ENCODE measurements at places on chromosomes 3 and 15.

DNA sequence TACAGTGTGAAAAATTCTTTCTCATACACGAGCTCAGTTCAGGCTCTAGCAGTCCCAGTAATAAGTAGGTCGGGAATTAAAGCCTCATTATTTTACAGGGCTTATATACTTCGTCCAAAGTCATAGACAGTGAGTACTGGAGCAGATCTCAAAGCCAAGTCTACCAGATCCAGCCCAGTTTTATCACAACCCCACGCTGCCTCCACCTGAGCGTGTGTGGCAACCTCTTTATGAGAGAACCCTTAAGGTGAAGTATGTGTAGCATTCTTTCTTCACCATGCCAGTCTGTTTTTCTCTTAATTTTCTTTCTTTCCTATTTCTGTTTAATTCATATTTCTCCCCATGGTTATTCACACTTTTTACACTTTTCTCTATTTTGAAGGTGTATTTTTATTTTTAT lies 574.6 kb upstream of the ARPP21 start:
- H3K27me3 ChIP-seq = no peaks in the 10 kb centered on the region
- DNase-seq = no peak
- no peak overlapping the region for H3K27ac ChIP-seq
- H3K4me3 ChIP-seq = no peak overlapping the region

- DNase-seq = no peak
- H3K4me1 ChIP-seq = no peaks in the 10 kb centered on the region
- no peaks in the 10 kb centered on the region for H3K36me3 ChIP-seq
- H3K27ac ChIP-seq = no peak overlapping the region
Observed at GRCh38 chr15:34726406-34727100, 28.2 kb downstream of the GJD2 start.

GRCh38 chr15:87496795-87497194 lies 759.7 kb downstream of the NTRK3 start:
- H3K36me3 ChIP-seq = no peaks in the 10 kb centered on the region
- DNase-seq = no peak
- H3K27ac ChIP-seq = no peak overlapping the region

- no peaks in the 10 kb centered on the region for H3K36me3 ChIP-seq
- H3K4me1 ChIP-seq = no peaks in the 10 kb centered on the region
- H3K27me3 ChIP-seq = no peaks in the 10 kb centered on the region
- no peak for DNase-seq
- no peak overlapping the region for H3K4me3 ChIP-seq
- H3K27ac ChIP-seq = no peak overlapping the region
Observed at GRCh38 chr15:52134502-52135144, 22.0 kb upstream of the BCL2L10 start.

GRCh38 chr15:80932989-80933388 lies 56.6 kb downstream of the MESD start:
- H3K4me3 ChIP-seq = no peak overlapping the region
- no peaks in the 10 kb centered on the region for H3K27me3 ChIP-seq
- no peak for DNase-seq
- H3K27ac ChIP-seq = no peak overlapping the region
- no peaks in the 10 kb centered on the region for H3K4me1 ChIP-seq

GRCh38 chr3:130700541-130700940 lies 46.1 kb downstream of the PIK3R4 start:
- DNase-seq = no peak
- no peaks in the 10 kb centered on the region for H3K36me3 ChIP-seq
- H3K4me1 ChIP-seq = no peaks in the 10 kb centered on the region
- no peak overlapping the region for H3K27ac ChIP-seq
- H3K27me3 ChIP-seq = no peaks in the 10 kb centered on the region
- H3K4me3 ChIP-seq = no peak overlapping the region

DNA sequence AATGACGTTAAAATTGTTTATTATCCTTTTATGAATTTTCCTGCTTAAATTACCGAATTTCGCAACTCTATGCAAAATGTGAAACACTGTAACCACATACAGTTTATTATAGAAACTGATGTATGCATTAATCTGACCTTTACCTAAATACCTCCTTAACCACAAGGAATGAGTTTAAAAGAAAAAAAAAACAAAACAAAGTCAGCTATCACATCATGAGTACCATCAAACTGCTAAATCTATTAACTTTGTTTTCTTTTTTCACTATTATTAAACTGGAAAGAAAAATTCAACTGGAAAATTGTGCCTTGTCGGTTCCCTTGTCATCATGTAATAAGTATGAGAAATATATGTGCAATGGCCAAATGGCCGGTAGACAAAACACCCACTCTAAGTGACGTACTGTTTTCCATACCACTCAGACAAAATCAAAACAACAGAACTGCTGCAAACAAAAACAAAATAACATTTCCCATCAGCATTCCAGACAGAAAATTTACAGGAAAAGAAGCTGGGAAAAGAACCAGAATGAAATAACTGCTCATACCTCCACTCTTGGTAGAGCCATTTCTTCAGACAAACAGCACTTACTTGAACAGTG lies 415.3 kb downstream of the FOXP1 start:
- no peak overlapping the region for H3K27ac ChIP-seq
- H3K4me1 ChIP-seq = no peaks in the 10 kb centered on the region
- H3K36me3 ChIP-seq = no peaks in the 10 kb centered on the region

GRCh38 chr3:197353001-197353866 lies 54.8 kb upstream of the DLG1 start:
- H3K36me3 ChIP-seq = no peaks in the 10 kb centered on the region
- H3K4me3 ChIP-seq = no peak overlapping the region

DNA sequence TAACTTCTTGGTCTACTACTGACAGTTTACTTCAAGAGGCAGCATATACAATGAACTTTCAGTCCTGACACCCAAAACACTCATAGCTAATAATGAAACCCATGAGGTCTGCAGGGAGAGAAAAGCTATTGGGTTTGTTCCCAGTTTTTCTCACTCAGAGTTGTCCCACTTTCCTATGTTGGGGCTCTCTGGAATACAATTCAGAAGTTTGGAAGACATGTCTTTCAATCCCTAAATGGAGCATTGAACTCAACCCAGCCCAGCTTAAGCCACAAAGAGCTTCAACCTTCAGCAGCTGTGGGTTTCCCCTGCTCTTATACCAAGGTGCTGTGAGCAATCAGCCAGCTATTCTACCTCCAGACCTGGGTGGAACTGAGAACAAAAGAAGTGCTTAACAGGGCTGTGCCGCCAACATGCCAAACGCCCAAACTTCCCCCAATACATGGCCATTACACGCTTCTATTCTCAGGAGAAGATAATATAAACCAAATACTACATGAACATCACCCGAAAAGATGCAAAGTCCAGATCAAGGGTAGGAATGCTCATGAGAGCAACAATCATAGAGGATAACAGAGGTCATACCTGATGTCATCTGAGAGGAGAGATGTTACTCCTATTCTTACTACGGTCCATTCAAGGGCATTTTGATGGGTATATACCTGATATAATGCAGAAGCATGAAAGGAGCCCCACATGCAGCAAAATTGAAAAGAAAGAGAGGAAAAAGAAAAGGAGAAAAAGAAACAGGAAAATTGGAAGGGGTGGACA lies 131.2 kb upstream of the TGFBR2 start:
- H3K27ac ChIP-seq = peak overlapping the region; percentile 68
- no peak overlapping the region for H3K4me3 ChIP-seq

DNA sequence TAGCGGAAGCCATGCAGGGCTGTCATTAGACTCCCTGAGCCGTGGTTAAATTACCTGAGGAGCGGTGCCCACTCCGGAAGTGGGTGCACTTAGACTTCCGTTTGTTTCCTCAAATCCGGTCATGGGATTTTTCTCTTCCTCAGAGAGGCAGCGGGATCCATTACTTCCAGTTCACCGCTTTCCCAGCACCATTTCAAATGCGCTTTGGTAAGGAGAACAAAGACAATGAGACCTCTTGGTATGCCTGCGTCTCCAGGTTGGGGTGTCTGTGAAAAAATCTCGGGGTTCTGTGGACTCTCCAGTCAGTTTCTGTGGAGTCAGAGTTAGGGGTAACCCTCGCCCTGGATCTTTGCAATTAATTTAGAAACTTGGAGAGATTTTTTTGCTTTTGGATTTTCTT lies 132.3 kb upstream of the PTPRG start:
- no peaks in the 10 kb centered on the region for H3K36me3 ChIP-seq
- no peaks in the 10 kb centered on the region for H3K27me3 ChIP-seq

GRCh38 chr15:75064846-75065245 lies 41.5 kb downstream of the PPCDC start:
- H3K36me3 ChIP-seq = no peaks in the 10 kb centered on the region
- no peaks in the 10 kb centered on the region for H3K27me3 ChIP-seq
- H3K4me1 ChIP-seq = no peaks in the 10 kb centered on the region
- no peak for DNase-seq

DNA sequence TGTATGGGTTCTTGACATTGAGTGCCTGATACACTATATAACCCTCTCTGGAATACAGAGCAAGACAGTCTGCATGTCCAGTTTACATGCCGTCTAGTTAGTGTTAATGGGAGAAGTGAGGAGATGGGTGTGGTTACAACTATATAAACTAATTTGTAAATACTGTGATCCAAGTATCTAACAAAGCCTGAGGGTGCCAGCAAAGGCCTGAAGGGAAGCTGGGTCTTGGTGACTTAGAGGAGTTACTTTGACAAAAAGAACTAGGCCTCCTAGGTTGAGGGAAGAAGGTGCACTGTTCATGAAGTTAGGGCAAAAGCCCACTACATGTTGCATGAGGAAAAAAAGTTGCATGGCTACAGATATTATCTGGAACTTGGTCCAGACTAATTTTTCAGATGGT lies 2.3 kb downstream of the NSUN3 start:
- H3K36me3 ChIP-seq = no peaks in the 10 kb centered on the region
- H3K4me1 ChIP-seq = peaks cover 14% of the 10 kb centered on the region
- DNase-seq = no peak
- no peaks in the 10 kb centered on the region for H3K27me3 ChIP-seq
- H3K27ac ChIP-seq = no peak overlapping the region
- H3K4me3 ChIP-seq = no peak overlapping the region

GRCh38 chr3:197212290-197212689 lies 86.1 kb downstream of the DLG1 start:
- no peaks in the 10 kb centered on the region for H3K27me3 ChIP-seq
- H3K4me3 ChIP-seq = no peak overlapping the region
- H3K36me3 ChIP-seq = no peaks in the 10 kb centered on the region
- DNase-seq = no peak
- peaks cover 16% of the 10 kb centered on the region for H3K4me1 ChIP-seq
- H3K27ac ChIP-seq = no peak overlapping the region

- no peaks in the 10 kb centered on the region for H3K27me3 ChIP-seq
- no peak overlapping the region for H3K4me3 ChIP-seq
- no peak overlapping the region for H3K27ac ChIP-seq
Observed at GRCh38 chr3:4149296-4149695, 153.9 kb upstream of the SETMAR start.

DNA sequence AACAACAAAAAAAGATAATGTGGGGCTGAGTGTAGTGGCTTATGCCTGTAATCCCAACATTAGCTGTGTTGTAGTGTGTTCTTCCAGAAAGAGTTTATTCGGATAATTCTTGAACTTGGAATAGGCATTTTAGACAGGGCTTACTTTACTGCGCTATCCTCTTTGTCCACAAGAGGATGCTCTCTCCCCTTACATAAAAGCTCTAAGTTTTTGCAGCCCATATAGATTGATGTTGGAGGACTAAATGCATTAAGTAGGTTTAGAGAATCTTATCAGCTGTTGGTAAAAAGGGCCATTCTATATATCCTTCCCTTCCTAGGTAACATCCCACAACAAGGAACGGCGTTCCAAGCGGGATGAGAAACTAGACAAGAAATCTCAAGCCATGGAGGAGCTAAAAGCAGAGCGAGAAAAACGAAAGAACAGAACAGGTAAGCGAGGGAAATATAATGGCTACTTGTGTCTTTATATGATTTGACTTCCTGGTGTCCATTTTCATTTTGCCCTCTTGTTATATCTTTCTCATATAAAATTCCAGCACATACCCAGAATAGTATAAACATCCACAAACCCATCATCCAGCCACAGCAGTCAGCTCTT lies 27.8 kb upstream of the ITPKA start:
- H3K27me3 ChIP-seq = no peaks in the 10 kb centered on the region
- H3K4me1 ChIP-seq = no peaks in the 10 kb centered on the region
- no peak overlapping the region for H3K27ac ChIP-seq
- H3K36me3 ChIP-seq = peaks cover 8% of the 10 kb centered on the region
- DNase-seq = peak; percentile 82

DNA sequence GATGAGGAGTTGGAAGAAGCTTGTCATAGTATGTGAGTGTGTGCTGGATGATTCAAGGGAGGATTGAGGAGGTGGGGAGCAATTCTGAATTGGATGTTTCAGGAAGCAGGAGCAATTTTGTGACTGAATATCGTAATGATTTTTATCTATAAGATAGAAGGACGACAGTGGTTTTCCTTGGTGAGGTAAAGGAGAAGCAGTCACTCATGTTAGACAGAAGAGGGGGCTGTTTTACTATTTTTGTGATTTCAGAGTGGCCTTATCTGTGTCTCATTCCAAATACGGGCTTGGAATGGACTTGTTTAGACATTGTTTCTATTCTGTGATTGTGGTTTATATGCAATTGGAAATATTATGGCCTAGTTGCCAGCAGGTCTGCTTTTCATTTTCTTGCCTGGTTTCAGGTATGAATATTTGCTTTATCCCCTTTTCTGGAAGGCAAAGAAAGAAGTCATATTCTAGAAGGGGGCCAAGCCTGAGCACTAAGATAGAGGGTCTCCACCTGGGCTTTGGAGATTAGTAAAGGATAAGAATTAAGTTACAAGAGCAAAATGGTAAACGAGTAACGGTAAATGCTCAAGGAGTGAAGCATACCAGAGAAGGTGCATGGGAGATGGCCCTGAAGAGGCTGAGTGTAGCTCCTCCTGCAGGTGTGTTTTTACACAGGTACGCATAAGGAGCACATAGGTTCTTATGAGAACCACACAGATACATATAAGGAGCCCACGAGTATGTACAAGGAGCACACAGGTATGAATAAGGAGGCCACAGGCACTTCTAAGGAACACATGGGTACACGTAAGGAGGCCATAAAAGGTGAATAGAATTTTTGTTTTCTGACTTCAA lies 124.6 kb upstream of the KCNAB1 start:
- H3K4me3 ChIP-seq = no peak overlapping the region
- H3K4me1 ChIP-seq = no peaks in the 10 kb centered on the region
- H3K27ac ChIP-seq = no peak overlapping the region
- peaks cover 6% of the 10 kb centered on the region for H3K27me3 ChIP-seq
- DNase-seq = peak; percentile 5

GRCh38 chr15:46921891-46922290 lies 795.4 kb upstream of the SEMA6D start:
- H3K36me3 ChIP-seq = no peaks in the 10 kb centered on the region
- H3K27ac ChIP-seq = no peak overlapping the region

GRCh38 chr15:65835447-65835846 lies 33.8 kb upstream of the RAB11A start:
- H3K36me3 ChIP-seq = no peaks in the 10 kb centered on the region
- no peak overlapping the region for H3K27ac ChIP-seq
- peaks cover 19% of the 10 kb centered on the region for H3K4me1 ChIP-seq
- H3K4me3 ChIP-seq = no peak overlapping the region

GRCh38 chr3:133927540-133928066 lies 31.9 kb upstream of the RAB6B start:
- H3K27me3 ChIP-seq = no peaks in the 10 kb centered on the region
- no peak overlapping the region for H3K27ac ChIP-seq
- DNase-seq = no peak
- no peaks in the 10 kb centered on the region for H3K4me1 ChIP-seq
- H3K36me3 ChIP-seq = no peaks in the 10 kb centered on the region

- no peaks in the 10 kb centered on the region for H3K4me1 ChIP-seq
- H3K4me3 ChIP-seq = no peak overlapping the region
- no peak for DNase-seq
- H3K27ac ChIP-seq = no peak overlapping the region
Observed at GRCh38 chr15:93180128-93180527, 91.1 kb upstream of the RGMA start.

Measured in Panc1 (cell line).